ENCODE measurements at places on chromosomes 11 and 22. TPM values are rescaled to one million over a fixed set of nuclear protein-coding genes. Genes with fewer than 3 reads are reported as not detected.
A peak's percentile ranks its signal among the peaks of the same experiment; 100 is the strongest.

SNX19 gene
- 74.0 TPM for total RNA-seq

CCDC87 gene
- total RNA-seq = not detected

TAGLN gene
- total RNA-seq = 117 TPM

DDIAS gene
- 11.1 TPM for total RNA-seq

OR8G1 gene
- total RNA-seq = not detected

SLC25A1 gene
- total RNA-seq = 36.9 TPM

RAB1B gene
- total RNA-seq = 123 TPM

ISX gene
- not detected for total RNA-seq

DNA sequence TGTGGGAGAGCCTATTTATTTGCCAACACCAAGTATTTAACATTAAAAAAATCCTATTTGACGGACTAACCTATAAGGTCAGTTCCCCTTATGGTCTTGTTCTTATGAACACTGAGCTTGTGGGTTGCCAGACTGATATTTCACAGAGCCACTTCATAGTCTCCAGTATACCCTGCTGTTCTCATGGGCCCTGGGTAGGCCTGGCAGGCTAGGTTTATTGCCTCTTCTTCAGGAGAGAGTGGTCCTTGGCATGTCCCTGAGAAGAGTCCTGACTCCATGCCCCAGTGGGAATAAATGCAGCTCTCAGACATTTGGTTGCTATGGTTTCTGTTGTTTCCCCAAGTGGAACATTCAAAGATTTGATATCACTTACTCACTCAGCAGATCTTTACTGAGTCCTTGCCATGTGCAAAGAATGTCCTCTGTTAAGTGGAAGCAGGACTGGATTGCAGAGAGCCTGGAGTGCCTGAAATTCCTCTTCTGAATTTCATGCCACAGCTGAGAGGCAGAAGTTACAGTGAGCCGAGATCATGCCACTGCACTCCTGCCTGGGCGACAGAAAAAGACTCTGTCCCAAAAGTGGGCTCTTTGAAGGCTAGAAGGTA, 15.7 kb downstream of the SLC5A1 start:
- DNase-seq = no peak
- H3K27me3 ChIP-seq = no peaks in the 10 kb centered on the region
- no peaks in the 10 kb centered on the region for H3K36me3 ChIP-seq
- H3K4me1 ChIP-seq = no peaks in the 10 kb centered on the region
- H3K4me3 ChIP-seq = no peak overlapping the region
- no peak overlapping the region for H3K27ac ChIP-seq

GRCh38 chr22:29055192-29055830, 6.3 kb downstream of the C22orf31 start:
- H3K27ac ChIP-seq = no peak overlapping the region
- DNase-seq = no peak
- no peak overlapping the region for H3K4me3 ChIP-seq

- H3K27me3 ChIP-seq = no peaks in the 10 kb centered on the region
- no peak overlapping the region for H3K27ac ChIP-seq
- no peak overlapping the region for H3K4me3 ChIP-seq
Measured at GRCh38 chr11:83695046-83695445, 408.9 kb upstream of the CCDC90B start.

DNA sequence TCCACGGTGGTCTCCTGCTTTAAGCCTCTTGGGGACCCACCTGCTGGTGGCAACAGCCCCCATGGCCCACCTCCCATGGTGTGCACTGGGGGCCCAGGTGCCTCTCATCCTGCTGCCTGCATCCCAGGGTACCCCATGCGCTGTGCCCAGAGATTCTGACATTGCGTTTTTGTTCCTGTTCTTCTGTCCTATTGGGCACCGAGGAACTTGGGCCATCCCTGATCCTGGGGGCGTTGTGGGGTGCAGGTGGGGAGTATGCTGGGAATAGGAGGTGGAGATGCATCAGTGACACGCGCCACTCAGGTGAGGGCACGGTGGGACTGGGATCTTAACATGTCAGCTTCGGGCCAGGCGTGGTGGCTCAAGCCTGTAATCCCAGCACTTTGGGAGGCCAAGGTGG, 12.4 kb upstream of the NAP1L4 start:
- no peaks in the 10 kb centered on the region for H3K27me3 ChIP-seq
- H3K36me3 ChIP-seq = peaks cover 53% of the 10 kb centered on the region
- H3K27ac ChIP-seq = no peak overlapping the region
- H3K4me1 ChIP-seq = peaks cover 11% of the 10 kb centered on the region
- no peak overlapping the region for H3K4me3 ChIP-seq

DNA sequence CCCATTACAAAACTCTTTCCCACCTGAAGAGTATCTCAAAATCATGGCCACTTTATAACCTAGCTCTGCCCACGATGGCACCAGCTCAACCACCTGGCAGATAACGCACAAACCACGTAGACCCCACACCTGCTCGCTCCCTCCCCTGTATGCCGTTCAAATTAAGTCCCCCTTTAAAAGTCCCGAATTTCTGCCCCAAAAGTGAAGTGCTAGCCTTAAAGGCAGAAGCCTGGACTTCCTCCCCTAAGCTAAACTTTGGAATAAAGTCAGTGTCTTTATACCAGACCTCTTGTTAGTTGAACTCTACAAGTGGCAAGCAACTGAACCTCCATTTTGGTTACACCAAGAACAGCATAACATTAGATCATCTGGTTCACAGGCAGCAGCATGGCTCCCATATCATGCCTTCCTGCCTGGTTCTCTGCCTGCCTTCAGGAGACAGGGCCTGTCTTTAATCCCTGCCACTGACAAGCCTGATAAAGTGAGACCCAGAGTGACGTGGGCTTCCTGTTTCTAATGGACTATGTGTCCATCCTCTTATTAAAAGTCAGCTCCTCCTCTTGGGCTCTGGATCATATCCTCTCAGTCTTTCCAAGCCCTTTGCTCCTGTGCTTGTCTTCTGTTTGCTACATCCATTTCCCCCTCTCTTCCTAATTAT, 32.6 kb upstream of the NNMT start:
- no peaks in the 10 kb centered on the region for H3K27me3 ChIP-seq
- no peak overlapping the region for H3K27ac ChIP-seq
- H3K4me1 ChIP-seq = peaks cover 4% of the 10 kb centered on the region
- no peak overlapping the region for H3K4me3 ChIP-seq
- DNase-seq = no peak
- H3K36me3 ChIP-seq = no peaks in the 10 kb centered on the region

- H3K4me1 ChIP-seq = peaks cover 47% of the 10 kb centered on the region
- H3K27ac ChIP-seq = no peak overlapping the region
- DNase-seq = no peak
- no peaks in the 10 kb centered on the region for H3K27me3 ChIP-seq
Measured at GRCh38 chr11:106086135-106086534, 8.7 kb downstream of the AASDHPPT start.

GRCh38 chr11:63933459-63933858, 5.3 kb upstream of the NAA40 start:
- H3K36me3 ChIP-seq = no peaks in the 10 kb centered on the region
- H3K27me3 ChIP-seq = no peaks in the 10 kb centered on the region
- H3K4me3 ChIP-seq = no peak overlapping the region
- peaks cover 7% of the 10 kb centered on the region for H3K4me1 ChIP-seq

GRCh38 chr11:9160166-9160565, 68.8 kb upstream of the SCUBE2 start:
- H3K27me3 ChIP-seq = no peaks in the 10 kb centered on the region
- H3K27ac ChIP-seq = peak overlapping the region; percentile 55
- peaks cover 11% of the 10 kb centered on the region for H3K36me3 ChIP-seq
- H3K4me1 ChIP-seq = peaks cover 12% of the 10 kb centered on the region

GRCh38 chr11:9077164-9077563, 14.2 kb downstream of the SCUBE2 start:
- no peak for DNase-seq
- no peak overlapping the region for H3K27ac ChIP-seq
- no peaks in the 10 kb centered on the region for H3K36me3 ChIP-seq
- H3K4me3 ChIP-seq = no peak overlapping the region
- no peaks in the 10 kb centered on the region for H3K4me1 ChIP-seq

DNA sequence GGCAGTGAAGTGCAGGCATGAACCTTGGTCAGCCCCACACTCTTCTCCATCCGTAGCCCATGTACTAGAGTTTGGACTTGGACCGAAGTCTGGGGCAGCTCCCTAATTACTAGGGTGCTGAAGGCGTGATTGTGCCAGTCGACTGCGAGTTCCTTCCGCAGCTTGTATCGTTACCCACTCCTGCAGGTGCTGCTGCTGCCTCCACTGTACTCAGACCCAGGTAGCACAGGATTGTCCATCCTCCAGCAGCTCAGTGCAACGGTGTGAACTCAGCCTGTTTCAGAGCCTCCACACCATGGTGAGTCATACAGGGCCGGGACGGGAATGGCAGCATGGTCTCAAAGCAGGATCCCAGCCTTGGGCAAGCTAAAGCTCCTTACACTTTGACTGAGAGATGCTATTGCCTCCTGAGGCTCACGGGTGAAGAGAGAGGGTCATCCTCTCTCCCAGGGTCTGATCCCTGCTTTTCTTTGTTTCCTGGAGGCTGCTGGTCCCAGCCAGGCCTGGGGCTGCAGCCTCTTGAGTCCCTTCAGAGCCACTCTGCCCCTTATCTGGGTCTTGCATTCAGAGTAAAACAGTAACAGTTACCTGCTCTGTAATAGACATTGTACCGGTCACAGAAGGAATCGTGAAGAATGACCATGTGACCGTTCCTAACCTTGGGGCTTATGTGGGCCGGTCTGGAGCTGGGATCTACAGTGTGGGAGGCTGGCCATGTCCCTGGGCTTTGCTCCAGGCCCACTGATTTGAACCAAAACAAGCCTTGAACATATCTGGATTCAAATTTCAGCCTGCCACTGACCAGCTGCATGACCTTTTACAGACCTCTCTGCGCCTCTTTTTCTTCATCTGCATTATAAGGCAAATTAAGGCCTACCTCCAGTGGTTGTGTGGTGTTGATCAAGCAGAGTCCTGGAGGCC, 1.7 kb downstream of the TKFC start:
- no peak for DNase-seq
- H3K27me3 ChIP-seq = no peaks in the 10 kb centered on the region
- H3K4me1 ChIP-seq = peaks cover 44% of the 10 kb centered on the region

DNA sequence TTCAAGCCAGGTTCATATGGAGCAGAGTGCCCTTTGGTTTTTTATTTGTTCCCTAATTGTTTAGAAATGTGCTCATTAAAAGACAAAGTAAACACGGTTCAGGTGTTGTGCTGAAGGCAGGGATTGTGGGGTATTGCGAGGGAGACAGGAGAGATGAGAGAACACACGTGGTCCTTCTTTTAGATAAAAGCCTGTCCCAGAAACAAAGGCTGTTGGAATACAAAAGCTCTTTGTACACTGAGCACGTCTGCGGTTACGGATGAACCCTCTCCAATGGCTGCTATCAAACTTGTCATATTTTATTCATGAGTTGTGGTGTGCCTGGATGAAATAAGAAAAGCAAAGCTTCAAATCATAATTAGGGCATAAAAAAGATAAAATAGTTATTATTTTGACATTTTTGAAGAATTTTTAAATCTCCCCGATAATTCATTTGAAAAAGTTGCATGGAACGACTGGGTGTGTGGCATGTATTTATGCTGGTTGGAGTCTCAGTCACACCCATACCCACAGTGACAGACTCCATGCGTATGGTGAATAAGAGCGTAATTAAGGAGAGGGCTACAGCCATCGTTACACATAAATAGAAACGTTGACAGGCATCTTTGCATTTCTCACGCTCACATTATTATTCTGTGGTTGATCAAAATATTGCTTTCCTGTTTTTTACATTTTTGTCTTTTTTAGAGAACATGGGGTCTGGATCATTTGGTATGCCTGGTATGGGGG, 92.9 kb downstream of the NELL1 start:
- no peaks in the 10 kb centered on the region for H3K27me3 ChIP-seq
- H3K27ac ChIP-seq = no peak overlapping the region
- H3K4me1 ChIP-seq = no peaks in the 10 kb centered on the region
- DNase-seq = no peak
- no peaks in the 10 kb centered on the region for H3K36me3 ChIP-seq

- DNase-seq = no peak
- no peak overlapping the region for H3K4me3 ChIP-seq
- H3K36me3 ChIP-seq = no peaks in the 10 kb centered on the region
- no peak overlapping the region for H3K27ac ChIP-seq
Measured at GRCh38 chr11:31824332-31824878, 13.3 kb upstream of the PAX6 start.

All from spleen (tissue), 13 donors.